T-cell (primary cell): ENCODE measurements at places on chromosomes 7 and 10. TPM values are rescaled to one million over a fixed set of nuclear protein-coding genes. Genes with fewer than 3 reads are reported as not detected.

DNA sequence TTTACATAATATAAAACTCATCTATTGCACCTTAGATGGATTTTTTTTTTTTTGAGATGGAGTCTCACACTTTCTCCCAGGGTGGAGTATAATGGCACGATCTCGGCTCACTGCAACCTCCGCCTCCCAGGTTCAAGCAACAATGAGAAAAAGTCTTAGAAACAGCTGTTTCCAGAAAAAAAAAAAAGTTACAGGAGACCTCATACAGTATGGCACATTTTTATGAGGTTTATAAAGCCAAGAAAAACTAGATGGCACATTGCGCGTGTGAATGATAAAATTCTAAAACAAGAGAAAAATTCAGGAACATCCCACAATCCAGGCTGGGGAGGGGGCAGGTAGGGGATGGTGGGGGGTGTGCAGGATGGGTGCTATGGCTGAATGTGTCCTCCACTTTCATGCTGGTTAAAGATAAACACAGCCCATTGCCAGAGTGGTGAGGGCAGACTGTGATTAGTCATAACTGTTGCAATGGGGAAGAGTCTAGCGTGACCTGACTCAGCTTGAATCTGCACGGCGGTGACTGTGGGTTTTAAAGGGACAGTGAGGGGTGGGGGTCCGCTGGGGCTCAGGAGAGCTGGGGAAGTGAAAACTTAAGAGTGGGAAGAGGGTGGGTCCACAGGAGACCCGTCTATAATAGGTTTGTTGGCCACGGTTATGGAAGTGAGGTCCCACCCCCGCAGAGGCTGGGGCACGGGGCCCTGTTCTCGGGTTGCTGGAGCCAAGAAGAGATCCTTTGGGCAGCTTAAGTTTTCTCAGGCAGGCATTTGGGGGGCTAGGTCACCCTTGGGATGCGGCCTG is 11.9 kb upstream of the LRRC27 start:
- H3K27me3 ChIP-seq, result no peaks in the 10 kb centered on the region
- DNase-seq, result no peak
- no peak overlapping the region for H3K27ac ChIP-seq

DNA sequence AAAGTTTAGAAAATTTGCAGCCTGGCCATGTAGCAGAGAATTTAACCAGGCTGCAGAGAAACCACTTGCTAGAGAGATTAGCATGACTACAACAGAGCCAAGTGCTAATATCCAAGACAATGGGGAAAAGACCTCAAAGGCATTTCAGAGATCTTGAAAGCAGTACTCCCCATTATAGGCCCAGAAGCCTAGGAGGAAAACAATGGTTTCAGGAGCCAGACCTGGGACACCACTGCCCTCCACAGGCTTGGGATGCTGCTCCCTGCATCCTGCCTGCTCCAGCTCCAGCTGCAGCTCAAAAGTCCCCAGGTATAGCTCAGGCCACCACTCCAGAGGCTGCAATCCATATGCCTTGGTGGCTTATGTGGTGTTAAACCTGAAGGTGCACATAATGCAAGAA is 101.5 kb upstream of the TMEM72 start:
- no peaks in the 10 kb centered on the region for H3K4me1 ChIP-seq
- H3K4me3 ChIP-seq, result no peak overlapping the region
- no peaks in the 10 kb centered on the region for H3K36me3 ChIP-seq
- no peaks in the 10 kb centered on the region for H3K27me3 ChIP-seq
- DNase-seq, result no peak

- no peaks in the 10 kb centered on the region for H3K36me3 ChIP-seq
- H3K27me3 ChIP-seq, result no peaks in the 10 kb centered on the region
- peaks cover 33% of the 10 kb centered on the region for H3K4me1 ChIP-seq
Measured at GRCh38 chr7:77727936-77728701, 31.9 kb downstream of the RSBN1L start.

- H3K27ac ChIP-seq, result no peak overlapping the region
- peaks cover 3% of the 10 kb centered on the region for H3K27me3 ChIP-seq
- H3K4me3 ChIP-seq, result no peak overlapping the region
- no peak for DNase-seq
- H3K4me1 ChIP-seq, result no peaks in the 10 kb centered on the region
Measured at GRCh38 chr7:4006687-4007086, 675.4 kb upstream of the FOXK1 start.

DNA sequence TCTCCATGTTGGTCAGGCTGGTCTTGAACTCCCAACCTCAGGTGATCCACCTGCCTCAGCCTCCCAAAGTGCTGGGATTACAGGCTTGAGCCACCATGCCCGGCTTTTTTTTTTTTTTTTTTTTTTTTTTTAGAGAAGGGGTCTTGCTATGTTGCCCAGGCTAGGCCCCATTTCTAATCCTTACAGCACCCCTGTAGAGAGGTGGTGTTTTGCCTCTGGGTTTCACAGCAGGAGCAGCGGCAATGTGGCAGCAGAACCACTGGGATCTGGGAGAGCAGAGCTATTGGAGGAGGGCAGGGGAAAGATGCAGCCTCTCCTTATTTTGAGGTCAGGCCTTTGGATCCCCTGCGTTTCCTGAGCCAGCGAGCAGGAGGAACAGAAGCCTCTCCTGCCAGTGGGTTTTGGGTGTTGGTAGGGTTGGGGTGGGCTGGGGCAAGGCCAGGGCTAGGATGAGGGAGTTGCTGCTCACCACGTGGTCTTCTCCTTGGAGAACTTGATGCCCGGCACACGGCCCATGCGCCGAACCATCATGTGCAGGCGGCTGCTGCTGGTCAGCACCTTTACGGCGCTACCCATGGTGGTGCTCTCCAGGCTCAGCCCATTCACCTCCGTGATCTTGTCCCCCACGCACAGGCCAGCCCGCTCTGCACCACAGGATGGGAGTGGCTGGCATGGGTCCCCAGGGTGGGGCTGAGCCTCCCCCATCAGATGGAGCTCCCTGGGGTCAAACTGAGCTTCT is 7.8 kb downstream of the PDZD7 start:
- no peak overlapping the region for H3K27ac ChIP-seq
- DNase-seq, result no peak
- H3K27me3 ChIP-seq, result peaks cover 34% of the 10 kb centered on the region
- H3K4me3 ChIP-seq, result no peak overlapping the region

DNA sequence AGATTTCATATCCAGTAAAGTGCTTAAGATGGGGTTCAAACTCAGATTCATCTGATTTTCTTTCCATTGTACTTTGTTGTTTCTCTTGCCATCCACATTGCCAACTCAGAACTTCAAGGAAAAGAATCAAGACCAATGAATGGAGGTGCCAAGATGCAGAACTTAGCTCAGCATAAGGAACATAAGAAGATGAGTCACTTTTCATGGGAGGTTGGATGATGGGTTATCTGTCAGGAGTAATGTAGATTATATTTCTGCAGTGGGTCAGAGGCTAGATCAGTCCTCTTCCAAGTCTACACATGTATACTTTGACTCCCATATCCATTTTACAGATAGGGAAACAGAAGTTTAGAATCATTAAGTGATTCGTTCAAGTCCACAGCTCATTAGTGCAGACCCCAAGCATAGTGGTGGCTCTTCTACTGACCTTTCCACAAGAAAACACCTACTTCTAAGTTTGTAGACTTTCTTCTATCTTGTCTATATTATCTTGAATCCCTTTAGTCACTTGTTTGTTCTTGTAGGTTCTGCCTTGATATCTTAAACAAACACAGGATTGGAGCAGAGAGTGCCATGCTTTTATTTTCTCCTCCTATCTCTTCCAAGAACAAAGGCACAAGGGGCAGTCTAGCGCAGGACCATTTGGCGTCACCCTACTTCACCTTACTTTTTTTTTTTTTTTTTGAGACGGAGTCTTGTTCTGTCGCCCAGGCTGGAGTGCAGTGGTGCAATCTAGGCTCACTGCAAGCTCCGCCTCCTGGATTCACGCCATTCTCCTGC is 14.0 kb upstream of the ADD3 start:
- no peaks in the 10 kb centered on the region for H3K36me3 ChIP-seq
- H3K27ac ChIP-seq, result no peak overlapping the region
- DNase-seq, result no peak
- H3K27me3 ChIP-seq, result no peaks in the 10 kb centered on the region
- H3K4me3 ChIP-seq, result no peak overlapping the region

DNA sequence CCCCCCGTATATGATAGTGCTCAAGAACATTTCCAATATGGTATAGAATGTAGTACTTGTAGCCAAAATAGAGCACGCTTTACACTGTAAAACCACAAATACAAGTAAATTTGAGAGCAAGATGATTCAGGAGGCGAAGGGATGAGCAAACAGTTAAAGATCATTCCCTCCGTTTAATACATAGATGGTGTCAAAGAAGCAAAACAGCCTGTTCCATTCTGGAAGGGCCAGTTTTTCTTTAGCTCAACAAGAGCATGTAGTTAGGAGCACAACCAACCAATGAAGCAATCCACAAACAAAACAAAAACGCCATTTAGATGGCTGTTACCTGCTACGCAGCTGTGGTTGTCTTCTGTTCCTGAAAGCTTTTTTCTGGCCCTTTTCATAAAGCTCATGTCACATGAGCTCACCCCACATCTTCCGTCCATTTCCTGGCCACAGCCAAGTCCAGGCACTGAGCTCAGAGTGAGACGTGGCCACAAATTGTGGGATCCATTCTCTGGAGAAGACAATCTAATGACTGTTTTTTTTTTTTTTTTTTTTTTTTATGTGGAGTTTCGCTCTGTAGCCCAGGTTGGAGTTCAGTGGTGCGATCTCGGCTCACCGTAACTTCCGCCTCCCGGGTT is 185.6 kb downstream of the FANK1 start:
- H3K27me3 ChIP-seq, result no peaks in the 10 kb centered on the region
- H3K4me3 ChIP-seq, result no peak overlapping the region

GRCh38 chr7:20317413-20317812 is 13.3 kb upstream of the ITGB8 start:
- H3K4me1 ChIP-seq, result no peaks in the 10 kb centered on the region
- H3K36me3 ChIP-seq, result no peaks in the 10 kb centered on the region

DNA sequence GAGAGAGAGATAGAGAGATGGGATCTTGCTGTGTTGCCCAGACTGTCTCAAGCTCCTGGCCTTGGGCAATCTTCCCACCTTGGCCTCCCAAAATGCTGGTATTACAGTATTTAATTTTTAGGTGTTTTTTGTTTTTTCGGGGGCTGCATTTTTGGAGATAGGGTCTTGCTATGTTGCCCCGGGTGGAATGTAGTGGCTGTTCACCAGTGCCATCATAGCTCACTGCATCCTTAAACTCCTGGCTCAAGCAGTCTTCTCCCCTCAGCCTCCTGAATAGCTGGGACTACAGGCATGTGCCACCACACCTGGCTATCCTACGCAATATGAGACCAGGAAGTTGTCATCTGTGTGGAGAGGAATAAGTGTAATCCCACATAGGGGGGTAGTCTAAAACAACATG is 42.4 kb downstream of the KCTD7 start:
- no peak overlapping the region for H3K27ac ChIP-seq
- H3K4me1 ChIP-seq, result no peaks in the 10 kb centered on the region
- H3K4me3 ChIP-seq, result no peak overlapping the region
- no peaks in the 10 kb centered on the region for H3K36me3 ChIP-seq
- DNase-seq, result no peak
- H3K27me3 ChIP-seq, result no peaks in the 10 kb centered on the region

GRCh38 chr7:83976302-83976701 is 218.3 kb downstream of the SEMA3A start:
- H3K27ac ChIP-seq, result no peak overlapping the region
- no peaks in the 10 kb centered on the region for H3K4me1 ChIP-seq
- DNase-seq, result no peak
- no peaks in the 10 kb centered on the region for H3K27me3 ChIP-seq
- H3K4me3 ChIP-seq, result no peak overlapping the region
- H3K36me3 ChIP-seq, result no peaks in the 10 kb centered on the region

- H3K27ac ChIP-seq, result no peak overlapping the region
- no peaks in the 10 kb centered on the region for H3K36me3 ChIP-seq
- no peak overlapping the region for H3K4me3 ChIP-seq
- H3K27me3 ChIP-seq, result no peaks in the 10 kb centered on the region
Measured at GRCh38 chr7:8205031-8205387, 57.0 kb downstream of the ICA1 start.

LRRC18 gene
- total RNA-seq, result not detected

GRCh38 chr10:7611909-7612308 is 54.9 kb downstream of the ITIH5 start:
- no peak for DNase-seq
- no peaks in the 10 kb centered on the region for H3K4me1 ChIP-seq
- no peak overlapping the region for H3K27ac ChIP-seq
- no peak overlapping the region for H3K4me3 ChIP-seq

FLNC gene
- total RNA-seq, result 0.38 TPM

DNA sequence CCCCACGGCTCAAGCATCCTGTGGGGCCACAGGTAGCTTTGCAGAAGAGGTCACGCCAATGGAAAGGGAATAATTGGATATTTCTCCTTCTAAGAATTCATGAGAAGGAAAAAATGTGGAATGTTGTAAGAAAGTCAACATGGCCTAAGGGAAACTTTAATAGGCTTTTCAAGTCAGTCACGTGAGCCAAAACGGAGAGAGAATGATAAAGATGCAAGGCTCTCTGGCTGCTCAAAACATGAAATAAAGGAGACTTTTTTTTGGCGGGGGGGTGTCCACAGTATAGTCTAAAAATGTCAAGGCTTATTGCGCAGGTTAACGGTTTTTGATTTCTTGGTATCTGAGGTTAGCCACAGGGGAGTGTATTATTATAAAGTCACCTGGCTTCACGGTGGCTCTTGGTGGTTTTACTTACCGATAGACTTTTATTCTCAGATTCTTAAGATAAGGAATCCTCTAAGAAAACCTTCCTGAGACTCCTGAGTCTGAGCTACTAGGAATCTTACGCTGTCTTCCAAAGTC is 148.1 kb downstream of the ARHGAP21 start:
- no peaks in the 10 kb centered on the region for H3K27me3 ChIP-seq
- H3K4me3 ChIP-seq, result no peak overlapping the region
- no peak for DNase-seq
- no peak overlapping the region for H3K27ac ChIP-seq

DNA sequence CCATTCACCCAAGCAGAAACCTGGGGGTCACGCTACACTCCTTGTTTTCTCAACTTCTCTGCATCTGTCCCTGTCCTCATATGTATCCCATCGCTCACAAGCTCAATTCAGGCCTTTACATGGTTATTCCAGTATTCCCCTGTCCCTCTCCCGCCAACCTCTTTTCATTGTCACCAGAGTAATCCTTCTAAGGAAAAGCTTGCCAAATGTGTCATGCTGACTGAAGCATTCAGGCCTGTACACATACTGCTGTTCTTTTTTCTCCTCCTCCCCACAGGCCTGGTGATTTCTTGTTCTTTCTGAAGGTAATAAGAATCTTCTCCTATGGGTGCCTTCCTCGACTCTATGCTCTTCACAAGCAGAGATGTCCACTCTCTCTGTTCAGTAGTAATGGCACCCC is 282.2 kb downstream of the PHTF2 start:
- no peak for DNase-seq
- no peaks in the 10 kb centered on the region for H3K4me1 ChIP-seq
- H3K4me3 ChIP-seq, result no peak overlapping the region
- H3K27ac ChIP-seq, result no peak overlapping the region

- H3K4me1 ChIP-seq, result no peaks in the 10 kb centered on the region
- DNase-seq, result no peak
- no peaks in the 10 kb centered on the region for H3K27me3 ChIP-seq
- no peak overlapping the region for H3K27ac ChIP-seq
- no peaks in the 10 kb centered on the region for H3K36me3 ChIP-seq
Measured at GRCh38 chr10:73581918-73582317, 9.2 kb downstream of the USP54 start.
